ENCODE measurements at places on chromosomes 7 and 10. TPM values are rescaled to one million over a fixed set of nuclear protein-coding genes. Genes with fewer than 3 reads are reported as not detected.
A peak's percentile ranks its signal among the peaks of the same experiment; 100 is the strongest.

The PPP1R9A gene
- 13.8 TPM for polyA plus RNA-seq

DNA sequence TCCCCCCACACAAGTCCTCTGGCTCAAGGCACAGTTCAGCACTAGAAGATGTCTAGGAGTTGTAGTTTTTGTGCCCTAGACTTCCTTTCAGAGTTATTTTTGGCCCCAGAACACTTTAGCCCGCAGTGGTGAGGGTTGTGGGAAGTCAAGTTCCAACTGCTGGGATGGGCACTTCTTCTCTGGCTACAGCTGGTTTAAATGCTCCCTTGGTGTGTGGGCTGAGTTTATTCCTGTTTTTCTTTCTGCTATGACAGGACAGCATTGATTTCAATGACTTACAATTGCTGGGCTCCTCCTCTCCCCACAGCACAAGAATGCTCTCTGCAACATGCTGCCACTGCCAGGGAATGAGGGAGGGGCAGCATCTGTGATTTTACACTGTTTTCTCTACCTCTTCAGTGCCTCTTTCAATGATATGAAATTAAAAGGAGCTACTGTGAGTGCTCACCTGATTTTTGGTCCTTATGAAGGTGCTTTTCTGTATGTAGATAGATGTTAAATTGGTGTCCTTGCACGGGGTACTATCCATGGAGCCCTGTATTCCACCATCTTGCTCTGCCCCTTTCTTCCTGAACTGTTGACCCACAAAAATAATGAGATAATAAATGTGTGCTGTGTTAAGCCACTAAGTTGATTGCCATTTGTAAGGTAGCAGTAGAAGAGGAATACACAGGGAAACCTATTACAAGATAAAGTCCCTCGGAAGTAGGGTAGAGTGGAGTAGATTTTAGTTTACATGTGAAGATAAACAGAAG is 56.3 kb downstream of the SLC13A1 start:
- DNase-seq, result no peak

The LIPK gene
- polyA plus RNA-seq, result 0.53 TPM

DNA sequence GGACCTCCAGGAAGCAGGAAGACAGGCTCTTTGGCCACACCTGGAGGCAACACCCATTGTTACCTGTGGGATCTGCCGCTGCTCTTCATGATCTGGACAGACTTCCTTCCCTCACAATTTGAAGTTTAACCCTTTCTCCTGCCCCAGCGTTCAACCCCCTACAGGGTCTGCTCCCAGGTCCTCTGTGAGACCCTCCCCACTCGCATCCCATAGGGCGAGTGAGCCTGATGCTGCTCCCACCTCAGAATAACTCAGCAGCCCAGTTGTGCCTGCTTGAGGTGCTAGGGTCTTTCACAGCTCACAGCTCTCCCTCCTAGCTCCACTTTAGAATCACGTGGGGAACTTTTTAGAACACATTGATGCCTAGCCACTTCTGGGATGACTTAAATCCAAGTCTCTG is 61.8 kb upstream of the C10orf90 start:
- peak; percentile 23 for DNase-seq

The BLVRA gene
- 28.9 TPM for polyA plus RNA-seq

DNA sequence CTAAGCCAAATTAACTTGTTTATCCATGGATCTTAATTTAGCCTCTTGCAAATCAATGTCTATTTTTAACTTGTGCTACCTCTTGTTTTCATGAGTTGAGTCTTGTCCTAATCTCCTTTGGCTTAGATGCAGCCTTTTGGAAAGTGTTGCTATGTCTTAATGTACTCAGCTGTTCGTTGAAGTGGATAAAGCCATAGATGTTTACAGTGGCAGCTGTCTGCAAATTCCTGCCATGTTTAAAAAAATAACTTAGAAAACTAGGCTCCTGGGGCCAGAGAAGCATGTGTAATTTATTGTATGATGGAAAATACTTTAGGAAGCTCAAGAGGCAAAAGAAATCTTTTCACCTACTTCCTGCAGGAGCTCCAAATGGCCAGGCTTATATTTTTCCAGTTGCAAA is 253.1 kb upstream of the RHOBTB1 start:
- DNase-seq, result peak; percentile 79

DNA sequence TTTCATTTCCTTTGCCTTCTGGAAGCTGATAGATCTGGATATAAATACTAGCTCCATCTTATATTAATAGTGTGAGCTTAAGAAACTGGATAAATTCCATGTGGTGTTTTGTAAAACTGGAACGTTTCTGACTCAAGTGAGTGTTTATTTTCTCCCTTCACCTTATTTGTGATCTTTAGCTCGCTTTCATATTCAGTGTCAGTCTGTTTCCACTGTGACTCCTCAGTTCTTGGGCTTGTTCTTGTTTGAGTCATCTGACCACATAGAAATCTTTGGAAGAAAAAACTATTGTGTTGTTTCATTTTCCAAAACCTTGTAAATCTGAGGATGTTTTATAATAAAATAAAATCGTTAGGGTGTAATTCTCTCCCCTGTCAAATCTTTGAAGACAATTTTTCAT is 186.4 kb downstream of the POLR1F start:
- no peak for DNase-seq

GRCh38 chr7:151014950-151015349 is 9.3 kb downstream of the ATG9B start:
- DNase-seq, result no peak

The ODAD2 gene
- polyA plus RNA-seq, result 1.8 TPM

DNA sequence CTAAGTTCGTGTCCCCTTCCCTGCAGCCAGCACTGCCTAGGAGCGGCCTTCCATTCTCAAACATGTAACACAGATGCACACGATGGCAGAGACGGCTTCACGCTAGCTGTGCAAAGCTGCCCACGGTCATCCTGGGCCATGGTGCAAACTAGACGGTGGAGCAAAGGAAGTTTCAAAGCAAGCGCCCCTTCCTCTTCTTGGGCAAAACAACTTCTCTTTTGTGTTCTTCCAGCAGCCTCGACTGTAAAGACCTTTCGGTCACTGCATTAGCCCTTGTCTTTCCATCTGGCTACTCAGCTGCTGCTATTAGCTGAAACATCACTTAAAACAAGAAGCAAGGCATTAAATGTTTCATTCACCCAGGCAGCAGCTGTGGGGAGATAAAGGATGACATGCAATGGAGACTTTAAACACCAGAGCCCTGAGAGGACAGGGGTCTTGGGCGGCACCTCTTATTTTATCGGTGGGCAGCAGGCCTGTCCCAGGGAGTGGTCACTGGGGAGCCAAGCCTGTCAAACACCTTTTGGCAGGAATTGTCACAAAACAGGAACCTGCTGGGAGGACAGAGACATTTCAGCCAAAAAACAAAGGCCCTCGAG is 214.8 kb downstream of the KLF6 start:
- no peak for DNase-seq

The ZNF425 gene
- 3.3 TPM for polyA plus RNA-seq

- DNase-seq, result no peak
Measured at GRCh38 chr7:124489925-124490324, 275.7 kb downstream of the GPR37 start.

The BHLHA15 gene
- polyA plus RNA-seq, result not detected

DNA sequence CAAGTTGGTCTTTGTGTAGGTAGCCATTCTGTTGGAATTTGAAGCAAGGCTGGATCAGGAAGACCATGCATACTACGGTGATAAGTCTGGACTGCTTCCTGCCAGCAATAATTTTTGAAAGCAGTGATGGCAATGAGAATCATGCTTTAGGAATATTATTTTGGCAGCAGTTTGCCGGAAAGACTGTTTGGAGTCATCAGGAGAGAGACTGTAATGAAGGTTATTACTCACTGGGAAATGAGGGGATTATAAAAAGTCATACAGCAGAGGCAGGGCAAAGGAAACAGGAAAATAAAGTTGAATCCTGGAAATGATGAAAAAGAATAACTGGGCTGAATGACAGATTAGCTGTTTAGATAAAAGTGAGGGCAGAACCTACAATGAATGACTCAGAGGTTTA is 1136.8 kb upstream of the AUTS2 start:
- DNase-seq, result peak; percentile 9

- peak; percentile 59 for DNase-seq
Measured at GRCh38 chr10:106566873-106567272, 597.6 kb downstream of the SORCS1 start.

- no peak for DNase-seq
Measured at GRCh38 chr7:37287131-37287855, 161.4 kb downstream of the ELMO1 start.

- no peak for DNase-seq
Measured at GRCh38 chr10:5942474-5942873, 34.9 kb downstream of the IL15RA start.

- DNase-seq, result peak; percentile 61
Measured at GRCh38 chr10:126352453-126352852, 35.8 kb downstream of the ADAM12 start.

Measured in muscle of back (tissue), 13 donors.